ENCODE measurements at places on chromosomes 1 and 21.

- no peak for ATAC-seq
Measured at GRCh38 chr1:235136111-235136510, 7.5 kb upstream of the TOMM20 start.

DNA sequence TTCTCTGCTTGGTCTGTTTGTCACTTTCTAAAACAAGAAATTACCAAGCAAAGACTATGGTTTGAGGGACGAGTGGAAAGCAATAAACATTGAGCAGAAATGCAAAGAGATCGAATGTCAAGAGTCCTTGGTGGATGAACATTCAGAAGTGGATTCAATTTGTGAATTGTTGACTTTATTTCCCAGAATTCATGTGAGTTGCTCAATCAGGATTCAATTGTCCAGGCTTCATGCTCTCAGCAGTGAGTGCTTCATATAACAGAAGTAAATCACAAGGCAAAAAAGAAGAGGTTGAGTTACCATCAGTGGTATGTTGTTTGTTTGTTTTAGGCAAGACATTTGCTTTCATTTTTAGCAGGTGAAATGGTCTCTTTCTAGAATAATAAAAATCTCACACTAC is 31.9 kb downstream of the NGF start:
- no peak for ATAC-seq

GRCh38 chr1:211928290-211928801 is 97.8 kb upstream of the LPGAT1 start:
- no peak for ATAC-seq

GRCh38 chr1:172726740-172727139 is 67.8 kb downstream of the FASLG start:
- ATAC-seq = no peak

DNA sequence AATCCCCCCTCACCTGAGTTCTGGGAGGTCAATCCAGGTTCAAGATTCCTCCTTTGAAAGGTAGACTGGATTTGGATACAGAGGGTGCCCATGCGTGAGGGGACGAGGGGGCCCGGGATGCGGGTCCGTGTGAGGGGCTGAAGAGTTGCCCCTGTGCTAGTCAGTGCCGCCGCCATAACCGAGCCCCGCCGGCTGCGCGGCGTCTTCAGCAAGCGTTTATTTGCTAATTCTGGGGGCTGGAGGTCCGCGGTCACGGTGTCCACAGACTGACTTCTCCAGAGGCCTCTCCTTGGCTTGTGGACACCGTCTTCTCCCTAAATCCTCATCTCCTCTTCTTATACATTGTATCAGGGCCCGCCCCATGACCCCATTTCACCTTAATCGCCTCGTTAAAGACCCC is 20.9 kb upstream of the SAMD11 start:
- ATAC-seq = no peak
